CD4-positive, alpha-beta T cell (primary cell): ENCODE measurements at places on chromosomes 5 and 9. TPM values are rescaled to one million over a fixed set of nuclear protein-coding genes. Genes with fewer than 3 reads are reported as not detected.

C5 gene
- 0.89 TPM for total RNA-seq

GLRA1 gene
- not detected for total RNA-seq

ERP44 gene
- total RNA-seq = 6.8 TPM

PTGS1 gene
- total RNA-seq = 0.27 TPM

UNC13B gene
- 0.38 TPM for total RNA-seq

FAM200C gene
- 0.16 TPM for total RNA-seq

EXOSC2 gene
- total RNA-seq = 50.2 TPM

DNAI1 gene
- total RNA-seq = not detected

CBY3 gene
- total RNA-seq = 0.36 TPM

ZNF454 gene
- not detected for total RNA-seq

WDR38 gene
- total RNA-seq = not detected

CDH9 gene
- total RNA-seq = not detected

IL13 gene
- total RNA-seq = not detected

AQP7 gene
- 0.25 TPM for total RNA-seq

FAM153A gene
- 106 TPM for total RNA-seq

PPIC gene
- not detected for total RNA-seq

OBP2B gene
- total RNA-seq = not detected

ARID3C gene
- total RNA-seq = 0.34 TPM

SLC6A3 gene
- 0.08 TPM for total RNA-seq

RIGI gene
- total RNA-seq = 4.9 TPM

PRUNE2 gene
- total RNA-seq = not detected

TTC23L gene
- total RNA-seq = not detected

CSF1R gene
- total RNA-seq = 0.45 TPM

ADGRD2 gene
- total RNA-seq = not detected

SOHLH1 gene
- total RNA-seq = not detected

SECISBP2 gene
- total RNA-seq = 112 TPM

LPAR1 gene
- total RNA-seq = not detected

DRD1 gene
- total RNA-seq = not detected

PCDHGC3 gene
- total RNA-seq = not detected

UBE2QL1 gene
- total RNA-seq = 0.45 TPM

TRMO gene
- 45.8 TPM for total RNA-seq

DPH7 gene
- 36.4 TPM for total RNA-seq

TTC16 gene
- total RNA-seq = 1.6 TPM

GALNT10 gene
- total RNA-seq = 21.7 TPM

KIF12 gene
- not detected for total RNA-seq

IQGAP2 gene
- 58.8 TPM for total RNA-seq

FOXE1 gene
- not detected for total RNA-seq

FABP6 gene
- total RNA-seq = not detected

FAM78A gene
- total RNA-seq = 62.7 TPM

KYAT1 gene
- 2.8 TPM for total RNA-seq

PAEP gene
- total RNA-seq = not detected

PCDHGB5 gene
- total RNA-seq = 0.14 TPM

WNT8A gene
- not detected for total RNA-seq

SPATA31C1 gene
- total RNA-seq = not detected

MTMR12 gene
- total RNA-seq = 15.9 TPM

ARL14EPL gene
- total RNA-seq = not detected

ARHGEF39 gene
- 0.08 TPM for total RNA-seq

C9orf50 gene
- not detected for total RNA-seq

MCC gene
- total RNA-seq = 3.2 TPM

PCDHGA1 gene
- not detected for total RNA-seq

UGT3A2 gene
- total RNA-seq = not detected

PKD2L2 gene
- not detected for total RNA-seq

QRFP gene
- total RNA-seq = not detected

LMX1B gene
- not detected for total RNA-seq

FAM169A gene
- 13.3 TPM for total RNA-seq

WDR36 gene
- 22.4 TPM for total RNA-seq

PTCD2 gene
- total RNA-seq = 3.3 TPM

ARHGAP26 gene
- 24.9 TPM for total RNA-seq

SLC35A4 gene
- 17.8 TPM for total RNA-seq

EGFLAM gene
- total RNA-seq = not detected
